ENCODE measurements at places on chromosomes 16 and 17. TPM values are rescaled to one million over a fixed set of nuclear protein-coding genes. Genes with fewer than 3 reads are reported as not detected.

DNA sequence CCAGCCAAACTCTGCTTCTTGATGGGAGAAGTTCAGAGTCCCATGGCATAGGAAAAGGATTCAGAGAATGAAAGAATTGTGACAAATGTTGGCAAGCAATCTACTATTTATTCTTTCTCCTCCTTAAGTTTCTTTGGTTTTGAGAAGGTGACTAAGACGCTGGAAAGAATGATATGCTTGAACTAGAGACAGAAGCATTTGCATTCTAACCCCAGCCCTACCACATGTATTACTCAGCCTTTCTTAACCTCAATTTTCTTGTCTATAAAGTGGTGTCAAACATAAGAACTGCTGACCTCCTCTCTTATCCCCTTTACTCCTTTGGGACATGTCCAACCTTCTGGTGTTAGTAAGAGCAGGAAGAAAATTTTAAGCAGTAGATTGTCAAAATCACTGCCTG is 124.7 kb downstream of the HS3ST2 start:
- no peak for DNase-seq

The GP2 gene
- total RNA-seq, result not detected

The CETP gene
- total RNA-seq, result 0.62 TPM

The RPH3AL gene
- 1.1 TPM for total RNA-seq

DNA sequence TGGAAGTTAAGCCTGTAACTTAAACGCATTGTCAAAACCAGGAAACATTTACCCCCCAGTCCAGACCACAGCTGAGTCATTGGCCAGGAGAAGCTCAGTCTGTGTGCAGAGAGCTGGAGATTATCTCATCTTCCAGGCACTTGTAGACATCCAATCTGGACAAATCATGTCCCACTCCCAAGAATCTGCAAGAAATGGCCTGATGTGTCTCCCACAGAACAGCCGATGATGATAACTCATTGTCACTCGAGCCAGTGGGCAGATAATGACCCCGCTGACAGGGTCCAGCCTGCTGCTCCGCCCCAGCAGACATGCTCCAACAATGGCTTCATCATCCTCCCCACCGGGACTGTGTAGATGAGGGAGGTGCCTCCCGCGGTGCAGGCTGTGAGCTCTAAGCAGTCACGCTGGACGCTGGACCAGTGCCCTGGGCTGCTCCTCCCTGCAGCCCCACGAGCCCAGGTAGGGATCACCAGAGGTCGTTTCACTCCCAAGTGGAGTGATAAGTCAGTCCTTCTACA is 322.5 kb downstream of the C16orf95 start:
- DNase-seq, result no peak

- no peak for DNase-seq
Observed at GRCh38 chr16:64196444-64196843, 925.4 kb downstream of the CDH11 start.

GRCh38 chr16:11010575-11011221 is 66.3 kb downstream of the CLEC16A start:
- DNase-seq, result no peak

DNA sequence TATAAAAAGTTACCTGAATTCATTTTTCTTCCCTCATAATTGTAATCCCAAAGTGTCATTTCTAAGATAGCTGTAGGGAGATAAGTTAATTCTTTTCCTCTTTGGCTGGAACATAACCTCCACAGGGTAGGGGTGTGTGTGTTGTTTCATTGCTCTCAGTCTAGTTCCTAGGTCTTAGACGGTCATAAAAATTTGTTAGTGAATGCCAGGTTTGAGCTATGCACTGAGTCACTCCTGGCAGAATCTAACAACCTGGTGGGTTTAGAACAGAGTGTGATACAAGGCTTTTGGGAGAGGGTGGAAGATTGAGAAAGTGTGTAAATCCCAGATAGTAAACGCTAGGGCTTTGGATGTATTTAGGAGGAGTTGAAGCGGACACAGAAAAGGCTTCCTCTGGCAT is 894 bp upstream of the PHKG2 start:
- no peak for DNase-seq

GRCh38 chr16:56309008-56309407 is 116.3 kb downstream of the AMFR start:
- DNase-seq, result no peak

The CHST5 gene
- 0.16 TPM for total RNA-seq

DNA sequence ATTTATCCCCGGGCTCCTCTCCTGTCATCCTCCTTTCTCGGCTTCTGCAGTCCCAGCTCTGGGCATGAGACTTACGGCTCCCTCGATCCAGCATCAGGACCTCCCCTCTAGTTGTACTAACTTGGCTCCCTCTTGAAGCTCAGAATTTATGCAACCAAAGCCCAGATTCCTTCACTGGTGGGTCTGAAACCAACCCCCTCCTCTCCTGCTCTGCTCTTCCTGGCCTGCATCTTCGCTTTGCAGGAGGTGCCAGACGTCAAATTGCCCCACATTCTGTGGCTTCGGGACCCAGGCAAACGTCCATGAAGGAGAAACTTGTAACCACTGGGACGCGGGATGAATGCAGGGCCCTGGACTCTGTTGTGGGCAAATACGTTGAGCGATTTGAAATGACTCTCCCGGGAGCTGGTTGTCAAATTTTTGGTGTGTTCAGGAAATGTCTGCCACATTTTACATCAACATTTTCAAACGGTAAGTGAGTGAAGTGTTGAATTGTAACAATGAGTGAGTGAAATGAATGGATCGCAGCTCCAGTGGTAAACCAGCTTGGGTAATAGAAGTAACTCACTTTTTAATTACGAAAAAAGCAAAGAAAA is 29.3 kb upstream of the ELAC2 start:
- no peak for DNase-seq

- DNase-seq, result no peak
Observed at GRCh38 chr17:17179371-17179827, 26.7 kb downstream of the PLD6 start.

The HOXB7 gene
- not detected for total RNA-seq

The LASP1 gene
- total RNA-seq, result 49.4 TPM

DNA sequence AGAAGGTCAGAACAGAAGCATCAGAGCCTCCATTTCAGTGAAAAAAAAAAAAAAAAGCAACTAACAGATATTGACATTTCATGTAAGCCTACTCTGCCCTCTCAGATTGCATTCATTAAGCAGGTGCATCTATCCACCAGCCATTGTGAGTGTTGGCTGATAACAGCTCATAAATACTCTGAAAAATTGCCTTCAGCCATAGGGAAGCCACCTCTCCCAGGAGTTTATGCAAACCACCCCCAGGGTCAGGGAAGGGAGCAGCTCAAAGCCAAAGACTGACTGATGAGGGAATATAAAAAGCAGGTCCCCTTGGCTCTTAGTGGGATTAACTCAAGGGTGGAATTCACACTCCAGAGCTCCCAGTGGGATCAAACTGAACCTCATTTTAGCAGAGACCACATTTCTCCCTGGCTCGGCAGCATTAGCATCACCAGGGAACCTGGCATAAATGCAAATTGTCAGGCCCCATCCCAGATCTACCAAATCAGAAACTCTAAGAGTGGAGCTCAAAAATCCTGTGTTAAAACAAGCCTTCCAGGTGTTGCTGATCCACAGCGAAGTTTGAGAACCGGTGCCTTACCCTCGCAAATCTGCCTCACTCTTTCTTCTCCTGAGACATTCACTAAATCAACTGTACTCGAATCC is 14.2 kb downstream of the APOH start:
- DNase-seq, result no peak

DNA sequence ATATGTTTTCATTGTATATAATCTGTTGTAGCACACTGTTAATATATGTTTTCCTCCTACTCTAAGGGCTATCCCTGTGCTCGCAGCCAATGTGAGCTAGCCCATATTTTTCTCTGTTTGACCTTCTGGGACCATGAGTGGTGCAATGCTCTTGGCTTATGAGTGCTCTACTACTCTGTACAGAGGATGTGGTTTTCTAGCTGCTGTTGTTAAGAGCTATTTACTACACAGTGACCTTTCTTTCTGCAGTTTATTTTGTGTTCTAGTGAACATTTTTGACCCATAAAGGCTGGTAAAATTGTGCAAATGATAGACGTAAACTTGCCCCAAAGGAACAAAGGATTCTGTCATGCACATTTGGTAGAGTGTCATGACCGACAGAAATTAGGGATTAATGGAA is 84.1 kb upstream of the CPHXL start:
- no peak for DNase-seq

DNA sequence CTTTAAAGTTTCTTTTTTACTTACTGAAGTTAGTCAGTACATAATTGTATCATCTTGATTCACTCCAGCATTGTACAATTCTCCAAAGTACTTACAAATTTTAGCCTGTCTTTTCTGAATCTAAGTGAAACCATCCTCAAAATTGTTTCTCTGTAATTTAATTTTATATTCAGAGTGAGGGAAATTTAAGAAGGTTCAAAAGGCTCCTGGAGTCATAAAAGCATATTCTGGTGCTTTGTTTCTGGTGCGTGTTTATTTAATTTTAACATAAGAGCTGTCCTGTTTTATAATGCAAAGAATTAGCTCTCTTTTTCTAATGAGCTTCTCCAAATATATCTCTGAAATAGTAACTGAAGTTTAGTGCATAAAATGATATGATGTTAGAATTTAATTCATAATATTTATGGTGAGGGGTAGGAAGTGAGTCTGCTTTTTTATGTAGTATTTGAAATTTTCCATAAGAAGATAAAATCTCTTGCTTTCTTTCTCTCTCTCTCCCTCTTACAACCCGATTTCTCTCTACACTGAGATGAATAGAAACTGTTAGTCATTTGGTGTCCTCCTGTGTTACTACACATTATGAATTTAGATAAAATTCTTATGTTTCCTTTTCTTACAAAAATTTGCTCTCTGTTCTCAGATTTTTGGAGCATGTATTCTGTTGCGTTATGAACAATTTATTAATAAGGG is 339.8 kb downstream of the BCAS3 start:
- DNase-seq, result no peak

The OVCA2 gene
- total RNA-seq, result 15.8 TPM

- DNase-seq, result no peak
Observed at GRCh38 chr17:44000141-44000860, 4.1 kb upstream of the NAGS start.

- DNase-seq, result no peak
Observed at GRCh38 chr16:13441675-13442074, 478.3 kb upstream of the ERCC4 start.

DNA sequence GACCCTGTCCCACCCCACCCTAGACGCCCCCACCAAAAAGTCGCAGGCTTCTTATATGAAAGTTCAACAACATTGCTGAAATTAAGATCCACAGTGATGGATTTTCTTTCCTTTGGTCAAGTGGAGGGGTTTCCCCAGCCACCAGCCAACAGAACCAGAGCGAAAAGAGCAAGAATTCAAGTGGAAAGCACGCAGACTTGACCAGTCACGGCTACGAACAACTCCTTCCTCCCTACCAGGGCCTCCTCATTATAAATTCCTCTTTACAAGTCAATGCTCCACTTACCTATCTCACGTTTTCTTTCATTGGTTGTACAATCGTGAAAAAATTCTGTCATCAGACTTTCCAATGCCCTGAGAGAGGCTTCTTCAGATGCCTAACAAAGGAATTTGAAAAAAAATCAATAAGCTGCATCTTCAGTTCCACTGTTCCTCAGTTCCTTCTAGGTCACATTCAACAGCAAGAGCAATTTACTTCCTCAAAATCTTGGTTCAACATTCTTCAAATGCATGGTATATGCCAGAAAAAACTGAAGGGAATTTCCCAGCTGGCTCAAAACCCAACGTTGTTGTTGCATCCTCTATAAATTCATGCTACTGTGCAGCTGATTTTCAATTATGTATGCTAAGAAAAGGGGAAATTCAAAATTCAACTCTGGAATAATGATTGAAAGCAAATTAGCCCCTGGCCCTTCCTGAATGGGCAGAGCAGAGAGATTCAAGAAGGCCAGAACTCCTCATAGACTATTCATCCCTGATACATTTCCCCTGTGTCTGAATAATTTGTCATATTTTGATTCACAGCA is 30.9 kb downstream of the XPO6 start:
- peak; percentile 5 for DNase-seq

The HSD11B2 gene
- total RNA-seq, result not detected

DNA sequence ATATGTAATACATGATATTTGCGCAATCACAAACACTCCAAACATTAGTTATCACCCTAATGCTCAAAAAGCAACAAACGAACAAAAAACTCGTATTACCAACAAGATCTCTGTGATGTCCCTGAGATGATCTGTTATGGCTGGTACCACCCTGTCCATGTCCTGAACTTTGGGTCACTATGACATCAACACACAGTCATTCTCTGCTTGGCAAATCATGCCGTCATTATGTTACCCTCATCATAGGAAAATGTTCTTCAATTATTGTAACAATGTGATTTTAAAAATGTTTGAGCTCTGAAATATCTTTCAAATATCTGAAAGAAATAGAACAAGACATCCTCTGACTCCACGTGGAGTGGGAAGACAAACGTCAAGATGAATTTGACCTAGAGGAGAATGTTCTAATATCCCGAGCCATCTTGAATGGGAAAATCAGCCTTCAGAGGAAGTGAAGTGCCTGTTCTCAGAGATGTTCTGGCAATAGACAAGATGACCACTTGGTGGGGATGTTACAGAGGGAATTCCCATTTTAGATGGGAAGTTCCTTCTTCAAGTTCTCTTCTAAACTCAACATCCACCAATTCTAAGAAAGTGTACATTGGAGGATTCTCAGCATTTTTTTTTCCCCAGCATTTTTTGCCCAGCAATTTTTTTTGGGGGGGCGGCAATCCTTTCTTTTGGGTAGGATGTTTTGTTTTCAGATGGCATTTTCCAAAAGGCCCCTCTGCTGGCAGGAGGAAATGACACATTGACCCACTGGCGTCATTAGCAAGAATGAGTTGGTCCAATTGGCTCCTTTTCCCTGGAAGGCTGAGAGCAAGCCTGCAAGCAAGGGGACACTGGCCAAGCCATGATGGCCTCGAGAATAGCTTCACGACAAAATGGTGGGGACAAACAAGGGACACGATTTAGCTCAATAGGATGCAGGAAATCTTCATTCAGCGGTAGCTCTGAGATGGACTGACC is 3.7 kb upstream of the HSD17B2 start:
- DNase-seq, result no peak

DNA sequence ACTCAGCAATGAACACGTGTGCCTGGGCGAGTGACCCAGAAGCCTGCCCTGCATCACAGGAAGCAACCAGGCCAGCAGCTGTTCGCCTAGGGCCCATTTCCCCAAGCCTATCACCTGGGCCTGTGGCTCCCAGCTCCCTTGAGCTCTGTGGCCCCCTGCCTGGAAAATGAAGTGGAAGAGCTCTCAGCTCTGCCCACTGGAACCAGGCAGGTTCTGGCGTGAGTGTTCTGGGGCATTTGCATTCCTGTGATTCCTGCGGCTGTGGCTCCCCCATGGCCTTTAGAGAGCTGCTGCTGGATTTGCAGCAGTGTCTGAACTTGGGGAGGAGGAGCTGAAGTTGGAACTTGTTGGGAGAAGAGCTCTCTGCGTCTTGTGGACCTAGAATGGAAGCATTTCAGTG is 22.8 kb downstream of the PGS1 start:
- DNase-seq, result no peak

GRCh38 chr17:6512552-6512951 is 43.8 kb downstream of the PITPNM3 start:
- DNase-seq, result no peak

GRCh38 chr17:6244796-6245195 is 174.6 kb downstream of the WSCD1 start:
- DNase-seq, result no peak

The TMEM235 gene
- total RNA-seq, result not detected

- DNase-seq, result no peak
Observed at GRCh38 chr16:27499659-27500055, 50.1 kb downstream of the GTF3C1 start.

GRCh38 chr17:79033046-79033616 is 9.2 kb downstream of the C1QTNF1 start:
- DNase-seq, result no peak

GRCh38 chr16:5354645-5355044 is 257.1 kb upstream of the EEF2KMT start:
- no peak for DNase-seq

- no peak for DNase-seq
Observed at GRCh38 chr16:72760581-72760980, 287.3 kb downstream of the ZFHX3 start.

Measured in occipital lobe (tissue), 3 donors.